ENCODE measurements at places on chromosomes 7 and 10.

GRCh38 chr10:76497666-76498065, 1066.2 kb downstream of the LRMDA start:
- no peak for DNase-seq

DNA sequence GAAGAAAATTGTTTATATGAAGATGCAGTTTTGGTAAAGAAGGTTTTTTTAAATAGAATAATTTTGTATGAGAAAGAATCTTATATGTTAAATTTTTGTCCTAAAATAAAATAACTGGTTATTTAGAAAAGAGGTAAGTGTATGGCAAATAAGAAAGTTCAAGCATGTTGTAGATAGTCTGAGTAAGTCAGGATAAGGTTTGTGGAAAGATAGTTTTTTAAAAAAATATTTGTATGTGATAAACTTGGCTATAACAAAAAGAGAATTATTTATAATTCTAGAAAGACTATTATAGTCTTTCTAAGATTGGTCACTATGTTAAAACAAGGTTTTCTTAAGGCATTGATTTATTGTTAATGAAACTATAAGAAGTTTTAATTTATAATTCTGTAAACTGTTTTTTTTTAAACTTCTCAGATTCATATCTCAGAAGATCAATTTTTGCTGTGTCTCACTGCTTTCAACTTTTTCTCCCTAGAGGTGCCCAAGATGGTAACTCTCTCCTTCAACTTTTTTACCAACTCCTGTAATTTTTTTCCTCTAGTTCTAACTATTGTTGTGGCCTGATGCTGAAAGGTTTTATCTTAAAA, 698.6 kb downstream of the CCSER2 start:
- DNase-seq, result no peak

- DNase-seq, result no peak
These were observed 271.9 kb downstream of the ADARB2 start for GRCh38 chr10:1465418-1465911.

DNA sequence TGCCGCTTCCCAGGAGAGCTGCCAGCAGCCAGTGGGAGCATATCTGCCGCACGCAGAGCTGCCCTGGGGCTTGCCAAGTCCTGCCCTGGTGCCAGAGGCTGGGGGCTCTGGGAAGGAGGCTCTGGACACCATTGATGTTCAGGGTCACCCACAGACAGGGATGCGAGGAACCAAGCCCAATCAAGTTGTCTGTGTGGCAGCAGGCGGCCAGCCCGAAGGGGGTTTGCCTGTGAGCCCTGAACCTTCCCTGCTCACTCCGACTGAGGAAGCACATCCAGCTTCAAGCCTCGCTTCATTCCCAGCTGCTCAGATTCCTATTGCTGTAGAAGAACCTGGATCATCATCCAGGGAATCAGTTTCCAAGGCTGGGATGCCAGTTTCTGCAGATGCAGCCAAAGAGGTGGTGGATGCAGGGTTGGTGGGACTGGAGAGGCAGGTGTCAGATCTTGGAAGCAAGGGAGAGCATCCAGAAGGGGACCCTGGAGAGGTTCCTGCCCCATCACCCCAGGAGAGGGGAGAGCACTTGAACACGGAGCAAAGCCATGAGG, 94.6 kb downstream of the TACC2 start:
- DNase-seq, result no peak

DNA sequence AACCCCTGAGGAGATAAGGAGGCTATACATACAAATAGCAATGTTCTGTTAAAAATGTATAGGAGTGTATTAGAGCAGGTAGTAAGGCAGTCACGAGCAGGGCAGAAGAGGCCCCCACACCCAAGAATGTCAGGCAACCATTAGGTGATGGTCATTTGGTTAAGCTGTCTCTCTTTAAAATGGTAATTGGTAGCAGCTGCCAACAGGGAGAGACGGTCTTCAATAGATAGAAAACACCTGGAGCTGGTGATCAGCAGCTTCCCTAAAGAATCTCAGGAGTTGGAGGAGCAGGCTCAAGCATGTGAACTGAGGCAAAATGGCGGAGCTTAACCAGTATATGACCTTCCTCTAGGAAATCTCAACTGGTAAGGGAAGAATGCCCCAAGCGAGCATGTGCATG, 26.4 kb upstream of the HTR5A start:
- no peak for DNase-seq
